ENCODE measurements at places on chromosomes 4 and X. TPM values are rescaled to one million over a fixed set of nuclear protein-coding genes. Genes with fewer than 3 reads are reported as not detected.

DNA sequence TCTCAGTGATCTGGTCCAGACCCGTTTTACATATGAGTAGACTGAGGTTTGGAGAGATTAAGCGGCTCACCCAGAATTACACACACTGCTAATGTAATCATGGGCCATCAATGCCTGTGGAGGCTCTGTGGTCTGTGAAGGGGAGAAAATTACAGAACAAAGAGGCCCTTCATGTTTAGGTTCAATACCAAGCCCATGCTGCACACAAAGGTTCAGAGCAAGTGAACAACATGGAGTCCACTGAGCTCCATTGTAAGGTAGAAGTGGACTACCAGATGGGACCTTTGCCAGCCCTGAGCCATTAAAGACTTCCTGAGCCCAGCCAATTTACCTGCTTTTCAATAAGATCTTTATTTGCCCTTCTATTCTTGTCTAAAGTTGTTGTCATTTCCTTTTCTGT, 109.8 kb downstream of the LUZP4 start:
- no peak for DNase-seq

DNA sequence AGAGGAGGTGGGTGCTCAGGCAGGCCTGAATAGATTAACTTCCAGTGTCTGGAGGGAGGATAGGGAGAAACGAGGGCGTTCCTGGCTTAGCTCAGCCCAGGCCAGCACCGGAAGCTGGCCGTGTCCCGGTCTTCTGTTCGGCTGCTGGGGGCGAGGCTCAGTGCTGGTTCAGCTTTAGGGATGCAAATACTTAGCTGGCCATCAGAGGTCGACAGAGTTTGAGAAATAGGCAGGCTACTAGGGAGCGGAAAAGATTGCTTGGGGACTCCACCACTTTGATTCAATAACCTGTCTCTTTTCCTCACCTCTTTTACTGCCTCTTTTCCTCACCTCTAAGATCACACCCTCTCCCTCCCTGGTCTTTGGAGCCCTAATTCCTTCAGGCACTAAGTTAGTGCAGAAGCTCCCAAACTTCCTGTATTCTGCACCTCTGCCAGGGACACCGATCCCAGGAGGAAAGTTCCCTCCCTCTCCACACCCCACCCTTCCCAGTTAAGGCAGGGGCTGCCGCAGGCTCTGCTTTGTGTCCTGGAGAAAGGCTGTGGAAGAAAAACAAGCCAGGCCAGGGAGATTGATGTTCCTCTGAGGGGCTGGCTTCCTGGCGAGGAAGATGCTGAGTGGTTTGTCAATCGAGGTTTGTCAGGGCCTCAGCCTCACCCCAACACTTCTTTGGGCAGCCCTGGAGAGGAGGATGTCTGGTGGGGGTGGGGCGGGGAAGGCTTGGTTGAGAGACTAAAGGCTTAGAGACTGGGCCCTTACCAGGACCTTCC, 6.0 kb upstream of the EFNB1 start:
- no peak for DNase-seq

DNA sequence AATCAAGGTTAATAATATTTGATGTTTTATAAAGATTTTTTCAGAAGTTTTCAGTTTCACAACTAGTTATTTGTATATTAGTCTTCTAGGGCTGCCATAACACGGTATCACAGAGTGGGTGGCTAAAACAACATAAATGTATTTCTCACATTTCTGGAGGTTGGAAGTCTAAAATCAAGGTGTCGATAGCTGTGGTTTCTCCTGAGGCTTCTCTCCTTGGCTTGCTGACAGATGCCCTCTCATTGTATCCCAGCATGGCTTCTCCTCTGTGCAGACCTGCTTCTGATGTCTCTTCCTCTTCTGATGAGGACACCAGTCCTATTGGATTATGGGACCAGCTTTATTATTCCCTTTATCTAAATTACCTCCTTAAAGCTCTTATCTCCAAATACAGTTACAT, 1456.6 kb downstream of the STIM2 start:
- DNase-seq, result no peak

- no peak for DNase-seq
Observed at GRCh38 chr4:132114885-132115284, 1034.2 kb upstream of the PCDH10 start.

DNA sequence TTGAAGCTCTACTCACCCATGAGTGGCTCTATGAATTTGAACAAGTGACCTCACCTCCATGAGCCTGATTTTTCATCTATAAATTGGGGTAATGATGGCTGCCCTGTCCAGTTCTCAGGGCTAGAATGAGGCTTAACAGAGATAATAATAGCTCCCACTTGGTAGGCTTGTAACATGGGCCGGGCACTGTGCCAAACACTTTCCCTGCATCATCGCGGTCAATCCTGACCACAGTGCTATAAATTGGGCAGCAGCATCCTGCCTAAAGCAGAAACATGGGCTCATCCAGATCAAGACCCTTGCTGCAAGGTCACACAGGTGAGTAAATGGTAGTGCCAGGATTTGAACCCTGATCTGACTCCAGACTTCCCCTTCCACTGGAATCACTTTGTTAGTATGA, 12.8 kb downstream of the APLN start:
- no peak for DNase-seq

- no peak for DNase-seq
Observed at GRCh38 chrX:69362354-69362753, 141.8 kb upstream of the NALF2 start.

DNA sequence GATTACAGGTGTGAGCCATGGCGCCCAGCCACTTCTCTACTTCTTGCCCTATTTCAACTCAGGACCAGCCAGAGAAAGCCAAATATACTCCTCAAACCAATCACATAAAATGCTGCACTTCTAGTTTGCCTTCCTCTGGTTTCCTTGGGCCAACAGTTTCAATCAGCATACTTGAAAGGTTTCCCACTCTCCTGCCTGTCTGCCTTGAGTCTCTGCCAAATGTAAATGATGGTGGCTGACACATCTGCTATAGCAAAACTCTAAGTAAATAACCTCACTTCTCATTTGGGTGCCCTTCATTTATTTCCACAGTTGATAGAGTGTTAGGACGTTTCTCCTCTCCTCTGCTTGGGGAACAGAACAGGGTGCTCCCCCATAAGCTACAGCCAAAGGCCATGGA, 36.4 kb upstream of the PPA2 start:
- no peak for DNase-seq

GRCh38 chr4:129334136-129334535, 238.2 kb downstream of the C4orf33 start:
- no peak for DNase-seq

- DNase-seq, result no peak
Observed at GRCh38 chr4:181646864-181647263, 596.3 kb upstream of the TENM3 start.

DNA sequence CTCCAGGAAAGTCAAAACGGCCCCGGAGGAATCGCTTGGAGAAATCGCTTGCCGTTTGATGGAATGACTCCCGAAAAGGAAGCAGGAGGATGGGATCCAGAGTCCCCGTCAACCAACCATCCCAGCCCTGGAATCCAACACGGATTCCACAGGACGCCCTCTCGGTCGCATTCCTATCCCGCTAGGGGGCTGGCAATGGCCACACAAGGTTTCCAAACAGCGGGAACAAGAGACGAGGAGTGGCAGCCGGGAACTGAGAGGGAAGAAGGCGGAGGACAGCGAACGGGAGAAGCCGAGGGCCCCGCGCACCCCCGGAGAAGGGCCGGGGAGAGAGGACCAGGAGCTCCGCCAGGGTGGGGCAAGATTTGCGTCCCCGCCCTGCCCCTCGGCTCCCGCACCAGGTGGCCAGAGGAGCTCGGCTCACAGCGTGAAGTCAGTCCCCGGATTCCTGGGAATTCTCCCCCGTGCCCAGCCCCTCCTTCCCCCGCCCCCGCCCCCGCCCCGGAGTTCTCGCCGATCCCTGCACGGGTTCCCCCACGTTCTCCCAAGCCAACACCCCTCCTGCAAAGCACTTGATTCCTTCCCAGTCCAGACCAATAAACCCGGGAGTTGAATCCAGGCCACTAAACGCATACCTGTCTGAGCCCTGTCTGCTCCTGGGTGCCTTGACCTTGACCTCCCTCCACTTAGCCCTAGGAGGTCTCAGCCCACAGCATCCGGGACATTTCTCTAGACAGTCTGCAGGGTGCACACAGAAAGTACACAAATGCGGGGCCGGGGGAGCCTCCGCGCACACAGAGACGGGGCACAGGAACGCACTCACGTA, 1.4 kb downstream of the PDZD4 start:
- no peak for DNase-seq

- DNase-seq, result no peak
Observed at GRCh38 chr4:31715302-31715701, 995.1 kb downstream of the PCDH7 start.

DNA sequence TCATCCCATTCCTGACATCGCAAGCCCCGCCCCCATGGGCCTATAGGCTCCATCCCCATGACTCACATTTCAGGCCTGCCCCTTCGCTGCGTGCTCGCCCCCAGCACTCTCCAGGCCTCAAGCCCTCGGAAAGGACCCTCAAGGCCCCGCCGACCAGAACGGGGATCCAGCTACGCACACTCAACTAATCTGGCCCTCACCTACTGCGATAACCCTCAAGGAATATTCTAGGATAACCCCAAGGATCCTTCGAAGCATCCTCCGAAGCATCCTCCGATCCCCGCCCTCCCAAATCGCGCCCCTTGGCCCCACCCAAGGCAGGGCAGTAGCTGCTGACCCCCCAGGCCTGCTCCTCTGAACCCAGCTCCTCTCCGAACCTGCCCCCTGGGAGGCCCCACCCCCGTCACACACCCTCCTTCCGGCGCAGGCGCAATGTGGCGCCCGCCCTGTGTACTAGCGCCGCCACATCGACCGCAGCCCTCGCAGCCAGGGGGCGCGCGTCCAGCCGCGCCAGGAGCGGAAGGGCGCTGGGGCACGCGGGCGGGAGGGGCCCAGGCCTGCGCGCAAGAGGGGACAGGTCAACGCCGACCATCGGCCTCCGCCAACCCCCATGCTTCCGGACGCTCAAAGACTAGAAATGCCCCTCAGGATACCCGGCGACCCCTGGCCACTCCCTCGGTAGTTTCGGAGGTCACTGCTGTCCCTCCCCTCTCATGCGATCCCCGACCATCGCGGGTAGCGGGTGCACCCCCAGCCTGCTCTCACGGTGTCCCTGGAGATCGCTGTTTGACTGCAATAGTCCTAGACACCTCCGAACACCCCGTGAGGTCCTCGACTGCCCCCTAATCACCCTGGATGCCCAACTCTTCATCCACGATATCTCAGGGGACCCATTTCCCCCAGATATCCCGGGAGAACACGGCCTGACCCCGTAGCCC, 6.4 kb upstream of the MAGIX start:
- peak; percentile 76 for DNase-seq

GRCh38 chrX:16999275-16999674, 52.8 kb downstream of the REPS2 start:
- no peak for DNase-seq

GRCh38 chr4:81227968-81228367, 12.9 kb upstream of the PRKG2 start:
- DNase-seq, result no peak

DNA sequence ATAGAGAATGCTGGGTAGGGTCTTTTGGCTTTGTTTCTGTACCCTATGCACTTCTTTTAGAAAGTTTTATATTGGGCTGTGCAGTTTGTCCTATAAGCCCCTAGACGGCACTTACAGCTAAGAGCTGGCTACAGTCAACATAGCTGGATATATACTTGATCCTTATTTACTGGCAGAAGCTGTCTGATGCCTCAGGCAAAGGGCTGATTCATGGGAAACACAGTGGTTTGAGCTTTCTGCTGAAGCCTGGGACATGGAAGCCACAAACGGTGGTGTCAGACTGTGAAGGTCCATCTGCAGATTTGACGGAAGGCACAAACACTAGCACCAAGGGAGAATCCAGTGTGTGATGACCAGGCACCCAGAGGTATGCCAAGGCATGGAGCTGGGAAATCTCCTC, 608.4 kb downstream of the ANKRD50 start:
- DNase-seq, result no peak

GRCh38 chr4:147842573-147842972, 110.7 kb downstream of the ARHGAP10 start:
- no peak for DNase-seq

DNA sequence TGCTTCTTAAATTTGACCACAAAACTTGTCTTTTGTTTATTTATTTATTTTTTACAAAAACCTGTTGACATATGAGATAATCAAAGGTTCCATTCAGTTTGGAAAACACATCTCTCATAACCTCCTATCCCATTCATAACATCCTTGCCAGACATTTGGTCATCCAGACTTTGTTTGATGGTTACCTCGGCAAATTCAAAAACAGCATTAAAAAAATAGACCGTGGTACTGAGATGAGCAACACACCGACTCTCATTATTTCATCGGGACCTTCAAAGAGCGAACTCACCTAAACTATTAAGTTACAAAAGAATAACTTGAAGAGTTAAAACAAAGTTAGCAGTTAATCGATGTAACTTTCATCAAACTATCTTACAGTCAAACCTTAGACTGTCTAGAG, 85.8 kb upstream of the RPS6KA3 start:
- DNase-seq, result no peak

DNA sequence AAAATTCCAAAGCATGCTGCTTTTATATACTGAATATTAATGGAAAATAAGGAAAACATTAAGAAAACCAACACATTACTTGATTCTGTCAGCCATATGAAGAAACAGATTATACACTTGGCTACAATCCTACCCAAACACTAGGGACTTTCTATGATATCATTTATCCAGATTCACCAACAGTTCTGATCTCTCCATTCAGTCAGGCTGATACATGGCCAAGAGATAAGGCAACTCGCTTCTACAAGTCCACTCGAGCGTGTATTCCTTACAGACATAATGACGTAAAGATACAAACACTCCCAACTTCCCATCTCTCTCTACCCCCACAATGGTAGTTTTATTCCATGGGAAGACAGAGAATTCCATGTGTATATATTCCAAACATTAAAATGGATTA, 44.5 kb downstream of the NEK1 start:
- no peak for DNase-seq

DNA sequence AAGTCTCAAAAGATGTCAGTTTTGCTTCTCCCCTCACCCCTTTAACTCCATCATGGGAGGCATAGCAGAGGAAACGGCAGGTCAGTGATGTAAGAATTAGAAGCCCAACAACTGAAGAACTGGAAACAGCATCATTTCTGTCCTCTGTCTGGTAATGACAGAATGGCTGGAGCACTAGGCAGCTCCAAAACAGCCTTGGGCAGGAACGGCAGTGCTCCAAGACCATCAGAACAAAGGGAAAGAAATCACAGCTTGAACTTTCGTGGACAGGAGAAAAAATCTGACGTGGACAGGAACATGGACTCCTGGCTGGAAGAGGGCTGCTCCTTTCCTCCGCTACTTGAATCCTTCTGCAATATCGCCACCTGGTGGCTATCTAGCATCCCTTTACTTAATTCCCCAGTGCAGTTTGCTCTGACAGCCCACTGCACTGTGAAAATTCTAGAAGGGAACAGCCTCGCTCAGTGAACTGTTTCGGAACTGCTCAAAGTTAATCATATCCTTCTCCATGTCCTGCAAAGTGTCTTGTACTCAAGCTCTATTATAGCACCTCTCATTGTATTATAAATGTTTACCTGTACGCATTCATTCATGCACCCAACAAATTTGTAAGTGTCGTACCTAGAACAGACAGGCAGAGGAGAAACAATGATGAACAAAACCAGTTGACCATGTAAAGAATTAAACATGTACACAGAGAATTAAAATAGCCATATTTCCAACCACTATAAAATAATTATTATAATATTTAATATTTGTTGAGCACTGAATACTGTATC, 20.4 kb downstream of the SLC25A53 start:
- DNase-seq, result peak; percentile 66

ARHGEF9 gene
- 32.9 TPM for total RNA-seq

CXCL10 gene
- total RNA-seq, result not detected

ADH1A gene
- not detected for total RNA-seq

PNMA3 gene
- total RNA-seq, result 9.4 TPM

NAA10 gene
- 72.1 TPM for total RNA-seq

ETDA gene
- total RNA-seq, result not detected

FGD1 gene
- total RNA-seq, result 0.11 TPM

FRAS1 gene
- total RNA-seq, result not detected

COL25A1 gene
- total RNA-seq, result 0.10 TPM

SORCS2 gene
- total RNA-seq, result not detected

NEUROG2 gene
- not detected for total RNA-seq
